ENCODE measurements at places on chromosomes 11 and 22. TPM values are rescaled to one million over a fixed set of nuclear protein-coding genes. Genes with fewer than 3 reads are reported as not detected.

GRCh38 chr22:43925433-43926348 is 2.1 kb downstream of the PNPLA3 start:
- DNase-seq: peak; percentile 79

DNA sequence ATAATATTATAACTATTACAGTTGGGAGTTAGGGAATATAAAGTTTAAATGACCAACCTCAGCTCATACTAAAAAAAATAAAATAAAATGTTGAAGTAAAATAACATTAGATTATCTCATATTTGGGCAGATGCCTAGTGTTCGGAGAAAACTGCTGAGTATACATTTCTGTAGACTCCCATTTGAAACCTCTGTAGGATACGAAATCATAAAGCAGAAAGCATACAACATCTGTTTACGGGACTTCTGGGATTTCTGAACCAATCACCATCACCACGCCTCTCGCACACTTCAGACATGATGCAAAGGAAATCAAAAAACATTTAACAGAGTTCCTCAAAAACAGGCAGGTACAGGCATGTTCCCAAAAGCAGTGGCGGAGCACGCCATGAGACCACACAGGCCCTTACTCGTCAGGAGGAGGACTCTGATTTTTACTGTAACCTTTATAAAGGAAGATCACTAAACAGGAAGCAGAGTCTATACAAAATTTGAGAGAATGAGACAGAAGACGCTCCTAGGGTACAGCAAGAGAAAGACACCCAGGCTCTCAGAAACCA is 8.6 kb downstream of the ZNF195 start:
- no peak for DNase-seq

- DNase-seq: no peak
Observed at GRCh38 chr11:47595029-47595428, 818 bp upstream of the C1QTNF4 start.

- no peak for DNase-seq
Observed at GRCh38 chr11:124676386-124676785, 2.7 kb downstream of the SPA17 start.

- DNase-seq: no peak
Observed at GRCh38 chr22:44888491-44889254, 121.1 kb downstream of the PHF21B start.

SGSM1 gene
- not detected for total RNA-seq

OTOG gene
- 0.10 TPM for total RNA-seq

F2 gene
- total RNA-seq: not detected

GPR83 gene
- total RNA-seq: 0.05 TPM

OOSP2 gene
- not detected for total RNA-seq

ASPHD2 gene
- 0.21 TPM for total RNA-seq
